ENCODE measurements at places on chromosomes 2 and 18.

DNA sequence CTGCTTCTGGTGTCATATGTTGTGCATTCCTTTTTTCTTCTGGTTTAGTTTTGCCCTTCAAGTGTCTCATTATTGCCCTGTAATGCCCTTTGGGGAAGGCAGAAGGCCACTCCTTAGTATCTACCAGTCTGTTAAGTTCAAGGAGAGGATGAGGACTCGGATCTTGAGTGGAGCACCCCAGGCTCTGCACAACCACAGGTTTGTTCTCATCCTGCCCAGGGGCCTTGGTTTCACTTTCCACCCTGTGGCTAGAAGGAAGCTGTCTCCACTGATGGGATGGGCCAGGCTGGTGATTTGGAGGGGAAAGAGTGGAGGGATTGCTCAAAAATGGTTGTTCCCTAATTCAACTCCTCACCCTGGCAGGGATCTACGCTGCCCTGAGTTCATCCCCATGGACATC is 30.2 kb upstream of the RAB11FIP5 start:
- DNase-seq, result no peak

DNA sequence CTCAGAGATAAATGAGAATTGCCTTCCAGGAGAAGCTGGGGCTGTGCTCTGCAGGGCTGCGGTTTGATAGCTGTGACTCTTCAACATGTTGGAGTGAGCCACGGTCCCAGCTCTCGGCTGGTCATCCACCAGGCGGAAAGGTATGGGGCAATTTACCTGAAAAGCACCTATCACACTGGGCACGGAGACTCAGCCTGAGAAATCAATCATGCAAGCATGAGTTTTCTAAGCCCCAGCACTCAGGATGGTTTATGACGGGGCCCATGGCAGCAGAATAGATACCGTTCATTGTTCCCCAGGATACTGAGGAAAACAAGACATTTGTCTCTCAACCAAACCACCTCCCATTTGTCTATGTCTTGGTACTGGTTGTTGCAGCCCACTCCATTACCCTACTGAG is 83.9 kb downstream of the LOXHD1 start:
- no peak for DNase-seq

- DNase-seq, result no peak
Measured at GRCh38 chr2:39481611-39482010, 44.5 kb upstream of the MAP4K3 start.

DNA sequence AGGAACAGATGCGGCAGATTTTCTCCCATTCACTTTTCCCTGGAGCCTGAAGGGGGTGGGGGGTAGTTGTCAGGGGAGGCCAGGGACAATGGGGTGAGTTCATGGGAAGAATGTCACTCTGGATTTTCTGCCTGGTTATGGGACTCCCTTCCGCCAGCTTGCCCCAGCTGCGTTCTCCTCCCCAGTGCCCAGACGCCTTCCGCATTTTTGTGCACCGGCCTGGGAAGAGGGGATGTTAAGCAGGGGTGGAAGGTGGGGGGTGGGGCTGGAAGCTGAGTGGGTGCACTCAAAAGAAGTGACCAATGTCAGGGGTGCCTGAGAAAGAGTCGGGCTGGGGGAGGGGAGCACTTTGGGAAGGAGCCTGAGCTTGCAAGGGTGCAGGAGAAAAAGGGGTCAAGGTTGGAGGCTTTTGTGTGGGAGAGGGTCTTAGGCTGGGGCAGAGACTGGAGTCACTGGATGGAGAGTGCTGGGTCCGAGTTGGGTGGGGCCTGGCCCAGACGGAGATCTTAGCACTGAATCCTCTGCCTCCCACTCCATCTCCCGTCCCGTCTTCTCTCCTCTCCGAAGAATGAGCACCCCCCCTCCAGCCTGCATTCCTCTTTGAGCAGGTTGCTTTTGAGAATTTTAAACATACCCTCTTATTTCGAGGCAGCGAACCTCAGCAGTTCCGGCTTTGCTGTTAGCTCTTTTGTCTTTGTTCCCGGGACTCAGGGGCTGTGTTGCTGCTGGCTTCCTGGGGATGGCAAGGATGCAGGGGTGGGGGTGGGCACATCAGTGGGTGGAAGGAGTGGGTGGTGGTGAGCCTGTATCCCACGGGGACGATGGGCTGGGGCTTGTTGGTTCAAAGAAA is 2.7 kb downstream of the IGFBP2 start:
- DNase-seq, result no peak

- no peak for DNase-seq
Measured at GRCh38 chr2:62450716-62451191, 55.2 kb downstream of the TMEM17 start.

GRCh38 chr2:28600181-28600580 is 104.3 kb downstream of the PLB1 start:
- DNase-seq, result no peak

- DNase-seq, result no peak
Measured at GRCh38 chr2:179932786-179933185, 71.4 kb upstream of the ZNF385B start.

GRCh38 chr2:155190342-155190741 is 491.8 kb downstream of the KCNJ3 start:
- DNase-seq, result no peak

GRCh38 chr2:73293534-73294171 is at the start of gene EGR4:
Gene EGR4, minus strand, starts transcription at chr2:73293548. Its CDS starts 231 bp downstream, at chr2:73293317.
- no peak for DNase-seq

DNA sequence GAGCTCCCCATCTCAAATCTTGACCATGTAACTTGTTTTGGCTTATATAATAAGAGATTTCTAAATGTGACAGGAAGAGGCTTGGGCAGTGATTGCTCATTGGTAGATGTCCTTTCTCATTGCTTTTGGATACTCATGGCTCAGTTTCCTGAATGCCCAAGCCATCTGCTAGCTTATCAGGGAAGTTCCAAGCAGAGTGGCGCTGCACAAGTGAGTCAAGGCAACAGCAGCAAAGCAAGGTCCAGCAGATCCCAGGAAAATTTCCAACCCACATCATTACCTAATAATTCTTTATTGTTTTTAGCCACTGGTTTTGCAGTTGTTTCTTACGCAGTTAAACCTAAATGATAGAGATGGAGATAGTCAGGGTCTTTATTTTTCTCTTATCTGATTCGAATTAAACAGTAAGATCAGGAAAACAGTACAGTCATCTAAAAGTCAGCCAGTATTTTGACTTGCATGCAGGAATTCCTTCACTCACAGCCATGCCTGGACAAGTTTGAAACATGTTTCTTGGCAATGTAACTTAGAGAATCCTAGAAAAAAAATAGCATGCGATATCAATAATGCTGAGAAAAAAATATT is 349.7 kb upstream of the TMEFF2 start:
- DNase-seq, result no peak

DNA sequence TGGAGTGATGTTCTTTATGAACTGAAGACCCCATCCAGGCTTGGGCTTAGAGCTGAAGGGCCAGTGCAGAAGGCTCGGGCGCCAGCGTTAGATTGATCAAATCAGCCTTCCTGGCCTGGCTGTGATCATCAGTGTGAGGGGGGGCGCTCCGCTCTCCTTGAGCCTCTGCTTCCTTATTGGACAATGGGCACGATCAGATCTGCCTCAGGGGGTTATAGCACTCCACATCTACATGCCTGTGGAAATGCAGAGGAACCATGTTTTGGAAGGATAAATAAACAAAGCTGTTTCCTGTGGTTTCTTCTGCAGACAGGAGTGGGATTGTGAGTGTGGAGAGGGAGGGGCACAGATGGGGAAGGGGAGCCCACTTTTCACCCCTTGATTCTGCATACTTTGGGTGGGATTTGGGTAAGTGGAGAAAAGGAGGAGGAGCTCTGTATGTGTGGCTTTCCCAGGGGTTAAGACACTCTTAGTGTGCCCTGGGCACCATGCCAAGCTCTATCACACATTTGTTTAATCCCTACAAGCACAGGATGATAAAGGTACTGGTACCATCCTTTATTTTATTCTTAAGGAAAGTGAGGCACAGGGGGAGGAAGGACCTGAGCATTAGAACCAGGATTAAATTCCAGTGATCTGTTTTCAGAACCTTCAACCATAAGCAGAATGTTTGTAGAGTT is 150.5 kb downstream of the EN1 start:
- no peak for DNase-seq

GRCh38 chr18:21682371-21683051 is 22.1 kb downstream of the ABHD3 start:
- DNase-seq, result no peak

GRCh38 chr2:9163306-9164111 is 43.1 kb upstream of the ASAP2 start:
- no peak for DNase-seq

- DNase-seq, result no peak
Measured at GRCh38 chr2:211688196-211688595, 850.4 kb downstream of the ERBB4 start.

DNA sequence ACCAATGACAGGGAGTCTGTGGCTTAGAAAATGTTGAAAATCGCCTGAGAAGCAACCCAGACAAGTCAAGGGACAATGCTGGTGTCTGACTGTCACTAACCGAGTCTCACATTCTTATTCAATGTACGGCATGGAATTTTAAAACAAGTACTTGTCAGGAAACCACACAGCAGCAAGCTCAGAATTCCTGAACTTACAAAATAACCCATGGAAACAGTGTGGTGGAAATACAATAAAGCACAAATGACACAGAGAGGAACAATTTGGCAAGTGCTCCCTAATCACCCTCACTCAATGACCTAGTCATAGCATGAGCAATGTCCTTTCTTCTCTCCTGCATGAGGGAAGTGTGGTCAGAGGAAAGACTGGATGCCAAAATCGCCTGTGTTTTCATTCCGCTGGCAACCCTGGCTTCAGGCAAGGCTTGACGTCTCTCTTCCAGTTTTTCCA is 154.0 kb downstream of the SATB2 start:
- DNase-seq, result no peak

- no peak for DNase-seq
Measured at GRCh38 chr18:58391932-58392323, 237.0 kb downstream of the ALPK2 start.

GRCh38 chr2:230986520-230987136 is 9.3 kb upstream of the SPATA3 start:
- DNase-seq, result no peak

GRCh38 chr2:233411162-233411561 is 56.9 kb downstream of the DGKD start:
- no peak for DNase-seq

Measured in SK-N-MC (cell line).